ENCODE measurements at places on chromosomes 3 and 15. TPM values are rescaled to one million over a fixed set of nuclear protein-coding genes. Genes with fewer than 3 reads are reported as not detected.

GRCh38 chr3:125107861-125108567, 52.2 kb upstream of the HEG1 start:
- DNase-seq: no peak

DNA sequence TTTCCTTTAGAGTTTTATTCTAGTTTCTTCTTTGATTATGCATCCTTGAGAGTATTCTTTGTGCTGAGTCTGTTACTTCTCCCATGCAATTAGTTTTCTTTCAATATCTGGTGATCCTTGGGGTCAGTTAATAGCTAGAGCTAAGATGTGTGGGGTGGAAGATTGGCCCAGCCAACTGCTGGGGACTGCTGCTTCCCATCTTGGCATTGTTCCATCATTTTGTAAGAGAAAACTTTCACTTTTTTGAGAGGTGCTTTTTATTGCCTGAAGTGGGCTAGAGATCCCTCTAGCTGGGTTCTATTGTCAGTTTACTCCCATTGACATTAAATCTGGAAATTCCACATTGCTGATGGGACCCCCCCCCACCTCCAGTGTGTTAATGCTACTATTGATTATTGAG, 15.4 kb downstream of the BCL2L10 start:
- no peak for DNase-seq

- no peak for DNase-seq
Observed at GRCh38 chr3:170750478-170750830, 119.5 kb downstream of the RPL22L1 start.

DNA sequence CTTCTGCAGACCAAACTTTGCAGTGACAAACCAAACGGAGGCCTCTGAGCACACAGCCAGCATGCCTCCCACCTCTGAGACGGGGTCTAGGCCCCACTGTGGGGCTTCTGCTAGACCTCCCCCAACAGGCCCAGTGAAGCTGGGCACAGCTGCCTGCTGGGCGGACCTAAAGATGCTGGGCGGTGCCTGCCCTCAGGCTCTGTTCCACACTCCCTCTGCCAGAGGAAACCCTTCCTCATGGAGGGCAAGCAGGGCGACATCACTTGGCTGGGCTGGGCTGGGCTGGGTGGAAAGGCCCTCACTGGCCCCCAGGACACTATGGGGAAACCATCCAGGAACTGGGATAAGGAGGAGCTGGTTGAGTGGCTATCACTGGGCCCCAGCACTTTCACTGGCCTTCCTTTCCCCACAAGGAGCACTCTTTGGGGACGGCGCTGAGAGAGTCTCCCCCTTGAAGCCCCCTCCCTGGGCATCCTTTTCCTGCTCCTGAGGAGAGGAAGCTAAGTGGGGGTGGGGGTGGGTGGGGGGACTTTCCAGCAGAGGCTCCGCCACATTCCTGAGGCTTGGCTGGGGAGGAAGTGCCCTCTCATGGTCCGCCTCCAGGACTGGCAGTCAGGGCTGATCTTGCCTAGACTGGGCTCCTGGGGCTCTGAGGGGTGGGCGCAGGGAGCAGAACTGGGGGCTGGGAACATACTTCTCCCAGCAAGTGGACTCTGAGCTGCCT, 98.1 kb upstream of the HACD2 start:
- no peak for DNase-seq

Gene TJP1
- 181 TPM for total RNA-seq

- no peak for DNase-seq
Observed at GRCh38 chr3:97914388-97914787, 57.8 kb downstream of the RIOX2 start.

- no peak for DNase-seq
Observed at GRCh38 chr3:156792945-156793344, 33.2 kb upstream of the LEKR1 start.

- no peak for DNase-seq
Observed at GRCh38 chr3:195838714-195839113, 27.0 kb upstream of the MUC4 start.

Gene NOX5
- total RNA-seq: not detected

DNA sequence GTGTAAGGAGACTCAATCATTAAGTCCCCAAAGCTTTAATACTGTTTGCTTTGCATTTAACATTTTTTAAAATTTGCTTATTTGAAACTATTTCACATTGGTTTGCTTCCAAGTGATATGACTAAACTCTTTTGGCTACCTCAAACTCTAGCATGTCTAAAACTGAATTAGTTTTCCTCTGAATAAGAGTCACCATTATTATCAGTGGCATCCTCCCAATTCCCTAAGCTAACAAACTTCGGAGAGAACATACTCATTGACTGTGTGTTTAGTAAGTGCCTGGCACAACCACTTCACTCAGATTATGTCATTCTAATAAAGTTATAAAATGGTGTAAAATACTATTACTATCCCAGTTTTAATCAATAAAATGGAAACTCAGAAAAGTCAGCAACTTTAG, 21.9 kb downstream of the ATOSA start:
- no peak for DNase-seq

- DNase-seq: no peak
Observed at GRCh38 chr3:12957824-12958792, 115.1 kb downstream of the IQSEC1 start.

GRCh38 chr15:99429681-99430081, 136.1 kb upstream of the MEF2A start:
- DNase-seq: no peak

DNA sequence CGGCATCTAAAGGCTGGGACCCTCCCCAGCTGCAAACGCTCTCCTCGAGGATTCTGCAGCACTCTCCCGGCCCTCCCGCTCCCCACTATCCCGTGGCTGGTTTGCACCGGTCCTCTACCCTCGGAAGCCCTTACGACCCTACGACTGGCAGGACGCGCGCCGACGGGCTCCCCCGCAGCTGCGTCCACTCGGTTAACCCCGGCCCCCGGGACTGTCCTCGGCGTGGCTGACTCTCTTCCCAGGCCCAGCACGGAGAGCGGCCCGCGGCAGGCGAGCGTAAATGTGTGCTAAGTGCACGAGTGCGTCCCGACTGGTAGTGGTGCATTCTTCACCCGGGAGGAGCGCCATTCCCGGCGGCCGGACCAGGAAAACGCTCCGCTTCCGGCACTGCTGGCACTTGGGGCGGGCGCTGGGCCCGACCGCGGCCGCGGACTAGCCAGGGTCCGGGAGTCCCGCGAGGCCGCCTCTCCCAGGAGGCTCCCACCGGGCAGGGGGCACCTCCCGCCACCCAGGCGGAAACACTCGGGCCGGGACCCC, 508 bp downstream of the GORASP1 start:
- peak; percentile 70 for DNase-seq

DNA sequence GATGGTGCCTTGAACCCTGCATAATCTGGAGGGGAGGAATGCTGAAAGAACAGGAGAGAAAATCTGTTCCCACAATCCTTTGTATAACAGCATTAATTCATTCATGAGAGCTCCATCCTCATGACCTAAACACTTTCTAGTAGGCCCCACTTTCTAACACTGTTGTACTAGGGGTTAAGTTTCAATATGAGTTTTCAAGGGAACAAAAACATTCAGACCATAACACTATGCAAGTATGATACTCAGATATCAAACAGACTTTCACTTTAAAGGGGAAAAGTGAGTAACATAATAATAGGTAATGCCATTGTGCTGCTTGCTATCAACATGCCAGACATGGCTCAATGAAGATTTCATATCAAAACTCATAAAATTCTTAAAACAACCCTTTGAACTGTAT, 32.4 kb upstream of the PLSCR2 start:
- no peak for DNase-seq

Measured in Caco-2 (cell line).